ENCODE measurements at places on chromosomes 2 and 18.

- no peak for DNase-seq
Observed at GRCh38 chr2:2399396-2399795, 68.3 kb upstream of the MYT1L start.

DNA sequence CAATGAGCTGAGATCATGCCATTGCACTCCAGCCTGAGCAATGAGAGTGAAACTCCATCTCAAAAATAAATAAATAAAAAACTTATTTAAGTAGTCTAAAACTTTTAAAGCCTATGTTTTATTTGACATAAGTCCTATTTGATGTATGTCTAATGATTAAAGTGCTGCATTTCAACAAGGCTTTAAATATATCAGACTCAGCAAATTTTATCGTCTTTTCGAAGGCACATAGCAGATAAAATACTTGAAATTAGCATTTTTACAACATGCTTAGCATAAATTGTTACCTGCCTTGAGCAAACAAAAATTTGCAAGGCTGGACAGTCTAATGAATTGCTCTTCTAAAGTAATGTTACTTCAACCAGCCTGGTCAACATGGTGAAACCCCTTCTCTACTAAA is 85.9 kb downstream of the PRKRA start:
- no peak for DNase-seq

DNA sequence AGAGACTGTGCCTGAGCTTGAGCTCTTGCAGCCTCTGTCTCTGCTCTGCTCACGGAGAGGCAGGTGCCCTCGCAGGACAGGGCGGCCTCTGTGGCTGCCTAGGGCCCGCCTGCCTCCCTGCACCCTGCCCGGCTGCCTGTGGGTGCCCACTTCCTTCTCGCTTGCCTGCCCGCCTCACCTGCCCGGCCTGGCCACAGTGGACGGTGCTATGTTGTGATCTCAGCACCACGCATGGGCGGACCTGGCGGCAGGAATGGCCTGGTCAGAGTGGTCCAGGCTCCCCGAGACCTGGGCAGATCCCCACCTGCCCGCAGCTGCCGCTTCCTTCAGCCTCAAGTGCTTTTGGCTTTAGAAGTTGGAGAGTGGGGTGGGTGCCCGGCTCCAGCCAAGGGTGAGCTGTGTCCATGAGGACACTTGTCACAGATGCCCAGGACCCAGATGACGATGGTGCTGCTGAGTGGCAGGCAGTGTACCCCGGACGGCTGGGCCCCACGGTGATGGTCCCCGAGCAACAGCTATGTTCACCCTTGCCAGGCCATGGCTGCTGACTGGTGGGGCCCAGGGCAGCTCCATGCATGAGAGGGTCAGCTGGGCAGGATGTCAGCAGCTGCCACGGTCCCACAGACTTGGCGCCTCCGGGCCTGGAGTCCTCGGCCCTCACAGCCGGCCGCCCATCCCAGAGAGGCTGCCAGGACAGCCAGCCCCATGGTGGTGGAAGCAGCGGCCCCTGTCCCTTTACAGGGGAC is 25.3 kb downstream of the RTP5 start:
- no peak for DNase-seq

GRCh38 chr2:10256515-10257031 is 46.1 kb upstream of the HPCAL1 start:
- no peak for DNase-seq

GRCh38 chr2:30181176-30181575 is 34.4 kb downstream of the YPEL5 start:
- DNase-seq: no peak

- no peak for DNase-seq
Observed at GRCh38 chr2:98245491-98245890, 100.8 kb upstream of the CNGA3 start.

- DNase-seq: no peak
Observed at GRCh38 chr2:72145658-72146329, 1.9 kb downstream of the CYP26B1 start.

- no peak for DNase-seq
Observed at GRCh38 chr2:47193607-47194006, 38.5 kb upstream of the STPG4 start.

DNA sequence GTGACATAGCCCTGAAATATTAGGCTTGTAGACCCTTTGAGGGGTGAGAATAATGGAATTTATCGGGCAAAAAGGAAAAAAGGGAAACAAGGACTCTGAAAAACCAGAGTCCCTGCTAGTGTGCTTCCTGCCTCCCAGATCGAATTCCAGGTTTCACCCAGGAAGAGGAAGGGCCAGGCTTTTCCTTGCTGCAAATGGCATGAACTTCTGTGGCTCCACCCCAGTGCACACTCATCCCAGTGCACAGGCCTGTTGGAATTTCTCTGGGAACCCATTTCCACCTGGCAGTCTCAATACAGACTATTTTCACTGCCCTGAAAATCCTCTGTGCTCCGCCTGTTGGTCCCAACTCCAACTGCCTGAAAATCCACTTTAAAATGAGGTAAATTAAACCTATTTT is 29.9 kb downstream of the C18orf54 start:
- DNase-seq: no peak

GRCh38 chr2:190853531-190854383 is 26.9 kb upstream of the GLS start:
- DNase-seq: no peak

GRCh38 chr18:80200171-80200931 is 47.0 kb downstream of the PARD6G start:
- no peak for DNase-seq

DNA sequence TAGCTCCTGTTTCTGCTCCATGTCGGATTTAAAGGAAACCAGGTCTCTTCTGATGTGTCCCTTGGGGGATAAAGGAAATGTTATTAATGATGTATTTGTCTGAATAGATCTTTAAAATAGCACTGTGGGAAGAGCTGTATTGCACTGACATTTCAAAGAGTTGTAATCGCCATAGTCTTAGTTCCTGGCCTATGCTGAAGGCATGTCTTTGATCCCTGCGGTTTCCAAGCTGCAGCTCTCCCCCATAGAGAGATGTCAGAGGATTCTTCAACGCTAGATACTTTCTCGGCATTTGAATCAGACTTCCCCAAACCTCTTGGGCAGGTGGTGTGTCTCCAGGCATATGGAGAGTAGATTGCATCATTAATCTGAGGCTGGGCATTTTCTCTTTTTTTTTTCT is 40.4 kb downstream of the NAT8 start:
- no peak for DNase-seq

DNA sequence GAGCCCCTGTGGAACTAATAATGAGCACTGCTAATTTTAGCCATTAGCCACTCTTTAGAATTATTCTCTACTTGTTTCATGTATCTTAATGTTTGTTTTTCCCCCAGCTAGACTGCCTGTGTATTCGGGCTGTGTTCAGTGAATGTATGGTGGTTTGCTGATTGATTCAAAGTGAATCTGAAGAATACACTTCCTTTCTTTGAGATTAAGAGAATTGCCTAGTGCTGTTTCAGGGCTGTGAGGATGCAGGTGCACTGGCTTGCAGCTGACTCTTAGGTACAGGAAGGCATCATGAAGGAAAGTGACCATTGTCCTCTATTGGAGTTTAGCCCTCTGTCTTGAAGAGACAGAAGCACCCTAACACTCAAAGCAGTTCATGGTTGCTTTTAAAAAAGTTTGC is 138.7 kb downstream of the CERS6 start:
- no peak for DNase-seq

DNA sequence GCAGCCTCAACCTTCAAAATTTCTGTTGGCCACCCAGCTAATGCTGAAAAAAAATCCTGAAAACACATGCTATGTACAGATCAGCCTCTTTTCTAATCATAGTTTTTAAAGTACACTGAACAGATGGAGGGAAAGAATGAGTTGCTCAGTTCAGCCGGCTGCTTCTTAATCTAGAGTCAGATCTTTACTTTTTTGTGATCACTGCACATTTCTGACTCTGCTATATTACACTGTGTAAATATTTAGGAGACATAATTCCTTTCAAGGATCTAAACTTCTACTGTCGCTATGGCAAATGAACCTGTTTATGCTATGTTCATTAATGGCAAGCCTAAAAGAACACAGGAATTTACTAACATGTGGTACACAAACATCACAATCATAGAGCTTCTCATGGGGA is 114.2 kb downstream of the SRBD1 start:
- no peak for DNase-seq

GRCh38 chr2:199092419-199092818 is 365.3 kb downstream of the SATB2 start:
- DNase-seq: no peak

DNA sequence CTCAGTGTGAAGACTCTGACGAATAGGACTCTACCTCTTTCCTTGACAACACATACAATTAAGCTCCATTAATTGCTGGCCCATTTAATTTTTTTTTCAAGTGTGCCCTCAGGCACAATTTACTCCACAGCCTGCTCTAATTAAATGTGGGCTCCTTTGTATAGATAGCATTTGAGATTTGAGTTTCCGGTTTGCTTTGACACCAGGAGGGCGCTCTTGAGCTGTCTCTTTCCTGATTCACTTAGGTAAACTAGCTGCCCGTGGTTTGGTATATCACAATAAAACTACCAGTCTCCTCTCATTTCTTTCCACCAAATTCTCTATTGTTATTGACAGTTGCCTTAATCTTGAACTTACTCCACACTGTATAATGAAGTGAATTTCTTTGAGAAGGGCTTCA is 666.0 kb downstream of the DSC3 start:
- DNase-seq: no peak

Measured in esophagus squamous epithelium (tissue), 5 donors.